Osteoblast (primary cell): ENCODE measurements at places on chromosomes 7 and 10. TPM values are rescaled to one million over a fixed set of nuclear protein-coding genes. Genes with fewer than 3 reads are reported as not detected.

TFPI2 gene
- 8.7 and 10.6 TPM in 2 replicates for total RNA-seq

COL28A1 gene
- 0.29 and 0.36 TPM in 2 replicates for total RNA-seq

RHOBTB1 gene
- total RNA-seq, result 32.9 and 38.0 TPM in 2 replicates

AGAP9 gene
- total RNA-seq, result 6.2 and 8.3 TPM in 2 replicates

KLF14 gene
- not detected in 2 replicates for total RNA-seq

DGKI gene
- total RNA-seq, result 19.2 and 23.3 TPM in 2 replicates

SPDYE2 gene
- total RNA-seq, result not detected in 2 replicates

DDX21 gene
- total RNA-seq, result 56.3 and 61.9 TPM in 2 replicates

MYL10 gene
- not detected in 2 replicates for total RNA-seq

KCNIP2 gene
- 0.88 and 1.4 TPM in 2 replicates for total RNA-seq

SEMA3C gene
- total RNA-seq, result 388 and 421 TPM in 2 replicates

TRPV6 gene
- not detected in 2 replicates for total RNA-seq

STEAP4 gene
- 5.0 and 5.4 TPM in 2 replicates for total RNA-seq

C10orf53 gene
- not detected in 2 replicates for total RNA-seq

CPA2 gene
- not detected in 2 replicates for total RNA-seq

SLC16A9 gene
- 0.72 and 1.2 TPM in 2 replicates for total RNA-seq

GUSB gene
- 25.3 and 32.6 TPM in 2 replicates for total RNA-seq

PNLIPRP2 gene
- not detected in 2 replicates for total RNA-seq

LRGUK gene
- 0.72 and 0.88 TPM in 2 replicates for total RNA-seq

ABHD11 gene
- total RNA-seq, result 6.5 and 8.7 TPM in 2 replicates

PRRT4 gene
- not detected in 2 replicates for total RNA-seq

ATXN7L1 gene
- total RNA-seq, result 8.8 and 9.0 TPM in 2 replicates

AGR2 gene
- total RNA-seq, result not detected in 2 replicates

EBF3 gene
- total RNA-seq, result 31.8 and 35.4 TPM in 2 replicates

ANKRD2 gene
- 0.29 and 0.72 TPM in 2 replicates for total RNA-seq

HMX3 gene
- total RNA-seq, result not detected in 2 replicates

SLC18A3 gene
- total RNA-seq, result not detected in 2 replicates

ACTL6B gene
- total RNA-seq, result not detected in 2 replicates

CHST12 gene
- 3.8 and 4.0 TPM in 2 replicates for total RNA-seq

SLC29A3 gene
- 2.5 and 3.8 TPM in 2 replicates for total RNA-seq

CHCHD1 gene
- total RNA-seq, result 11.2 and 12.7 TPM in 2 replicates

PPP1R17 gene
- not detected in 2 replicates for total RNA-seq

SEMA4G gene
- total RNA-seq, result under 0.01 and 0.29 TPM in 2 replicates

FFAR4 gene
- total RNA-seq, result not detected in 2 replicates

AZGP1 gene
- not detected in 2 replicates for total RNA-seq

RARRES2 gene
- 18.3 and 26.1 TPM in 2 replicates for total RNA-seq

ZC3HAV1L gene
- 17.1 and 17.4 TPM in 2 replicates for total RNA-seq

FEZF1 gene
- total RNA-seq, result not detected in 2 replicates

PAX4 gene
- total RNA-seq, result not detected in 2 replicates

IDI2 gene
- not detected in 2 replicates for total RNA-seq

LGI1 gene
- 0.29 TPM in 1 of 2 replicates, not detected in the other for total RNA-seq

ZNF277 gene
- total RNA-seq, result 58.6 and 69.8 TPM in 2 replicates

C10orf62 gene
- total RNA-seq, result 0.29 and 0.36 TPM in 2 replicates

VWDE gene
- total RNA-seq, result under 0.01 TPM in 1 of 2 replicates, not detected in the other

GRK5 gene
- total RNA-seq, result 1.5 and 1.8 TPM in 2 replicates

TFR2 gene
- total RNA-seq, result under 0.01 and 0.29 TPM in 2 replicates

WDR86 gene
- 8.5 and 15.6 TPM in 2 replicates for total RNA-seq

CPA4 gene
- total RNA-seq, result 18.6 and 28.2 TPM in 2 replicates

AQP1 gene
- total RNA-seq, result 0.59 and 0.72 TPM in 2 replicates

PRLHR gene
- total RNA-seq, result not detected in 2 replicates

MTURN gene
- 31.1 and 32.1 TPM in 2 replicates for total RNA-seq

POP7 gene
- total RNA-seq, result 25.7 and 27.1 TPM in 2 replicates

CALD1 gene
- 1,075 and 1,123 TPM in 2 replicates for total RNA-seq

ZNF92 gene
- 6.5 and 6.9 TPM in 2 replicates for total RNA-seq
